ENCODE measurements at places on chromosomes 16 and 17.
A peak's percentile ranks its signal among the peaks of the same experiment; 100 is the strongest.

GRCh38 chr17:78684026-78684425 lies 98.0 kb downstream of the CYTH1 start:
- no peak for DNase-seq

GRCh38 chr17:38789185-38789584 lies 10.2 kb downstream of the PIP4K2B start:
- DNase-seq = no peak

DNA sequence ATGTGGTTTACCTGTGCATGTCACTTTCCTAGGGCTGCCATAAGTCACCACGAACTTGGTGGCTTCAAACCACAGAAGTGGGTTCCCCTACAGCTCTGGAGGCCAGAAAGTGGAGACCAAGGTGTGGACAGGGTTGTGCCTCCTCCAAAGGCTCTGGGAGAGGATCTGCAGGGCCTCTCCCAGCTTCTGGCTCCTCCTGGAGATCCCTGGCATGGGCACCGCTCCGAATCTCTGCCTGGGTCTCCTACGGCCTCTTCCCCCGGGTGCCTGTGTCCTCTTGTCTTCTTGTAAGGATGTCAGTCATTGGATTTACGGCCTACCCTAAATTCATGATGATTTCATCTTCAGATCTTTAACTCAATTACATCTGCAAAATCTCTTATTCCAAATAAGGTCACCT lies 2.5 kb upstream of the SRRM2 start:
- no peak for DNase-seq

GRCh38 chr17:72122010-72122764 lies 1.4 kb downstream of the SOX9 start:
- DNase-seq = no peak

- DNase-seq = peak; percentile 34
Measured at GRCh38 chr16:67170168-67170948, at the start of gene NOL3. NOL3 (plus strand) TSS chr16:67170538.

- DNase-seq = no peak
Measured at GRCh38 chr16:50745940-50746339, 4.1 kb downstream of the CYLD start.

GRCh38 chr16:85601272-85601639 lies 11.9 kb upstream of the GSE1 start:
- DNase-seq = no peak

DNA sequence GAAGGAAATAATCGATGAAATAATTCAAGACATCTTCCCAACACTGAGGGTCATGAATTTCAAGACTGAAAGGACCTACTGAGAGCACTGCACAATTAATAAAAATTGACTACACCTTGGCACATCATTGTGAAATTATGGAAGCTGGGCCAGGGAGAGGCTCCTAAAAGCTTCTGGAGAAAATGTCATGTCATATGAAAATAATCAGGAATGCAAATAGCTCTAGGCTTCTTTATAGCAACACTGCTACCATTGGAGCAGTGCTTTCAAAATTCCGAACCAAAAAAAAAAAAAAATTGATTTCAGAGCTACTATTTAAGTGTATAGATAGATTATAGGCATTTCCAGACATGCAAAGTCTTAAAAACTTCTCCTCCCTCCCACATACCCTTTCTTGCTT lies 6.4 kb upstream of the ALOX15B start:
- DNase-seq = no peak

DNA sequence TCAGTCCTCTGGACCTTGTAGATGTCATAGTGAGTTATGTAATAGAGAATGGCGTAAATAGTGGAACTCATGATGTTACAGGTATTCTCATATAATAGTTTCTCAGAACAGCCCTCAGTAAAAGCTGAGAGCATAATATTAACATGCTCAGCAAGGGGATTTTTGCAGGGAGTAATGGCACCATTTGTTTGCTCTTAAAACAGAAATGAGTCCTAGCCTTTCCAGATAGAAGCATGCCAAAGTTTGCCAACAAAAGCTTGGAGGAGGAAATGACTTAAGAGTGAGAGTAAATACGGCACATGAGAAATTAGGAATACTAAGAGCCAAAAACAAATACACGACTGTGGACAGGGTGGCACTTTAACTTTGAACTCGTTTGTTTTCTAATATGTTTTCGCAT lies 198.4 kb downstream of the ANKFN1 start:
- DNase-seq = no peak

DNA sequence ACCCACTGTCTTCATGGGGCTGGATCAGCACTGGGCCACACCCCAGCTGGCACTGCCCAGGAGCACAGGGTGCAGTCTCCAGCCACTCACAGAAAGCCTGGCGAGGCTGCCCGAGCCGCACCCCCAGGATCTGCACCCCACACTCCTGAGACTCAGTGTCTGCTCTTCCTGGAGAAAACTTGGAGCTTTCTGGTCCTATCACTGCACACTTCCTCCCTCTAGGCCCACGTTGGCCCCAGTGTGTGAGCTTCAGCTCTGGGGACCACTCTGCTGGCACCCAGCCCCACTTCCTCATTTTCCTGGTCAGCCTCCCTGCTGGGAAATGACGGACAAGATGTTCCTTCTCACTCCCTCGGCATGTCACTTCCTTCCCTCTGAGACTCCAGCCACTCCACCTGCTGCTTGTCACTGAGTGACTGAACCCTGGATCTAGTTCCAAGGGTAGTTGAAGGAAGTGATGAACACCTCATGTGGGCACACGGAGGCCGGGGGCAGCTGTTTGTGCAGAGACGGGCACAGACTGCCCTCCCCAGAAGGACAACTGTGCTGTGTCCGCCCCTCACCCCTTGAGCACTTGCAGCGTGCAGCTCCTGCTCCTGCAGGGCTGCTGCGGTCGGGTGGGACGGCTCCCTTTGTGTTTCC lies 29.0 kb downstream of the ZC3H18 start:
- DNase-seq = no peak

GRCh38 chr16:64362193-64362592 lies 759.7 kb downstream of the CDH11 start:
- DNase-seq = no peak

DNA sequence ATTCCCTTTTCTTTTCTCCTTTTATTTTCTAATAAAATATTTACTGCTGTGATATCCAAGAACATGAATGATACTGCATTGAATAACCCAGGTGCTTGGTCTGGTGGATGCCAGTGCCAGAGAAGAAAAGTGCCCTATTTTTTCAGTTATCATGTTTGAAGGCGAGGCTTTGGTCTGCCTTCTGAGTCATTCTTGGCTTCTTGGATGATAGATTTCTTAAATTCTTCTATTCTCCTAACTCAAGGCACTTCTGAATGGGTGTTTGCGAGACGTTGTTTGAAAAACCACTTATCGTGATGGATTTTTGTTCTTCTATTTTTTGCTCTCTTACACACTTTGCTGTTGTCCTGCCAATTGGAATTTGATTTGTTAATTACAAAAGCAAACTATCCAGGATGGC lies 66.7 kb downstream of the FTO start:
- no peak for DNase-seq

- DNase-seq = peak; percentile 44
Measured at GRCh38 chr16:67782567-67783352, 23.6 kb downstream of the RANBP10 start.

DNA sequence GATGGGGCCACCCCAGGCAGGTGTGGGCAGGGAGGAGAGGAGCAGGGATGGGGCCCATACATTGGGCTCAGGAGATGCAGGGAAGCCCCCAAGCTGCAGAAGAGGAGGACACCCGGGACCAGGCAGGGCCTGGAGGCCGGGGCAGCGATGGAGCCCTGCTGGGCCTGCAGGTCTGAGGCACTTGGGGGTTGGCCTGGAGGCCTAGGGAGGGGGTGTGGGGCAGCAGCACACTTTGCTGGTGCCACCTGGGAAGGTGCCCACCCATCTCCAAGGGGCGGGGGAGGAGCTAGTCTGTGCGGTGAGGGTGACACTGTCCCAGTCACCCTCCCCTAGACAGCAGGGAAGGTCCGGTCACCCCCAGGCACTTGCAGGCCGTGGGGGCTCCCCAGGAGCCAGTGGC lies 6.4 kb upstream of the CCDC57 start:
- no peak for DNase-seq

- DNase-seq = no peak
Measured at GRCh38 chr17:61419496-61420046, 19.9 kb downstream of the TBX2 start.

- no peak for DNase-seq
Measured at GRCh38 chr16:16146380-16147315, 76.6 kb downstream of the ABCC6 start.

- DNase-seq = no peak
Measured at GRCh38 chr17:75850928-75851692, 4.0 kb downstream of the WBP2 start.

DNA sequence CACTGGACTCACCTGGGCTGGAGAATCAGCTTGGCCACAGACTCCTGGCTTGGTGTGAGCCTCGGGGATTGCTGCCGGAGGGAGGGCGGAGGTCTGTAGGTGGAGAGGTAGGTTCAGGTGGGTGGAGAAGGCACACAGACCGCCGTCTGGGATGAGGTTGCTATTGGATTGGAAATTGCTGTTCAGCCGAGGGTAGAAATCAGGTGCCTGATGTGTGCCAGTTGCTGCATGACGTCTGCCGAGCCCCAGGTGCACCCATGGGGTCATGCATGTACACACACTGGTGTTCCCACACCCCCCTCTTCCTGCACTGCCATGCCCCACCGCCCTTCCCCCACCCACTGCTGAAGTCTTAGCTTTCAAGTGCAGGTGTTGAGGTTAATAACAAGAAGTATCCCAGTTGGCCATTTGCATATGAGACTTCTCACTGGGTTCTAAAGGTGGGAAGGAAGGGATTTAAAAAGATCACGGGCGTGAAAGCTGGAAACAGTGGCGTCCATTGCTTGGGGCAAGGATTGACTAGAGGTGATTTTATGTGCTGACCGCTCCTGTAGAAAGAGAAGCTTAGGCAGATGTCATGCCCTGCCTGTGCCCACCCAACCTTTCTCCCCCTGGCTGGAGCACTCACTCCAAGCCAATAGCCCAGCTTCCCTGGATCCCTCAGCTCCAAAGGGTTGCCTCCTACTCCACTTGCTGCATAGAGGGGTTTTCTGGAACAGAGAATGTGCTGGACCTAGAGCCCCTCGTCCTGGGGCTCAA lies 193.6 kb downstream of the CCDC182 start:
- DNase-seq = no peak

DNA sequence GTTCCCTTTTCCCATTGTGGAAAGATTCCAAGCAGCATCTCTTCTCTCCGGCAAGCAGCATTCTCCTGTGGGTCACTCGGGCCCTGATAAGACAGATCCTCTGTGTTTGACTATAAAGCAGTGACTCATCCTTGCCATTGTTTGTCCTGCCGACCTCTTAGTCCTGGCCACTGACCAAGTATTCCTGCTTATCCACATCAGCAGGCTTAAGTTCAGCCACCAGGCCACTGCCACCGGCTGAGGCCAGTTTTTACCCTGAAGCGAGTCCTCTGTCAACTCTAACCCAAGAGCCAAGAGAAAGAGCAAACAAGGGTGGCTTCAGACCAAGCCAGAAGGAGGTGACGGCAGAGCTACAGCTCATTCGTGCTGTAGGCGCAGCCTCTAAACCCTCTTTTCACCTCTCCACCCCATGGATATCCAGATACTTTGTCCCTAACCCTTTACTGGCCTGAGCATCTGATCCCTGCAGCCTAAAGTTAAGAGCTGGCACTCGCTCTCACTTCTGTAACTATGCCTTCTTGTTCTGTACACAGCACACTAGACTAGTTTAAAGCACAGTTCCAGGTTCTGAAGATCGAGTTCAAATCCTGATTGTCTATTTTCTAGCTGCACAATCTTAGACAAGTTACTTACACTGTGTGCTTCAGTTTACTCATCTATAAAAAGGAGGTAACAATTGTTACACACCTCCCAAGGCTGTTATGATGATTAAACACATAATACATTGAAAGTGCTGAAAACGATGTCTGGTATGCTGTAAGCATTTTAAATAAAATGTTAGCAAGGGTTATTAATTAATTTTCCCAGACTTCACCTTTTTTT lies 31.0 kb downstream of the SOX9 start:
- DNase-seq = no peak

DNA sequence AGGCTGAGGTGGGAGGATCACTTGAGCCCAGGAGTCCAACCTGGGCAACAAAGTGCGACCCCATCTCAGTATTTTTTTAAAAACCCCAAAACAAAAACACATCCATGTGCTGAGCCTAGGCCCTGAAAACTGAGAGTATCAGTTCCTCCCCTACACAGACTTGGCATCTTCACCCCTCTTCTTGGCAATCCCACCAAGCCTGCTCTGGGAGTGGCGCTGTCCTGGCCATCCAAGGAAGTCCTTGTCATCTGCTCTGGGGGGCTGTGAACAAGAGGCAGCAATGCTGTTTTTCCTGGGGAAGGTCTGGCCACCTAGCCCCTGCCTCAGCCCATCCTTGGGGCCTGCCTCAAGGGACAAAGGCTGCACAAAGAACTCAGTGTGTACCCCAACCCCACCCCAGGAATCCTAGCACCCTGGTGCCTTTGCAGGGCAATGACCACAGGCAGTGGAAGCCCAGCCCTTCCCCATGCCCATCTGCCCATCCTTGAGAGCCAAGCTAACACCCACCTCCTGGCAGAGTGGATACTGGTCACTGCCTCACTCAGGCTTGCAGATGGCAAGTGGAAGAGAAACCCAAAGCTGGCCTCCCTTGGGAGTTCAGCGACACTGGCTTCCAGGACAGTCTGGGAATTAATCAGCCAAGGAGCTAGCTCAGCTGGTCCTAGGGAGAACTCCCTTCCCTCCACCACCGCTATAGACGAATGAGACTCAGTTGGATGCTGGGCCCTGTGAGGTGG lies 14.8 kb upstream of the GFOD2 start:
- DNase-seq = no peak

GRCh38 chr16:75197522-75198134 lies 9.3 kb downstream of the CTRB2 start:
- DNase-seq = no peak

GRCh38 chr17:2406271-2406902 lies 5.5 kb upstream of the MNT start:
- no peak for DNase-seq

GRCh38 chr16:471353-472198 lies 46.1 kb downstream of the RAB11FIP3 start:
- no peak for DNase-seq

- no peak for DNase-seq
Measured at GRCh38 chr17:59607061-59607460, 12.6 kb upstream of the CLTC start.

- DNase-seq = no peak
Measured at GRCh38 chr17:39926135-39926587, 1.2 kb downstream of the ORMDL3 start.

GRCh38 chr16:15993946-15994665 lies 44.7 kb downstream of the ABCC1 start:
- DNase-seq = no peak

- DNase-seq = no peak
Measured at GRCh38 chr16:11151885-11152629, 103.9 kb downstream of the SOCS1 start.

- no peak for DNase-seq
Measured at GRCh38 chr16:57092786-57093411, 516 bp downstream of the CPNE2 start.

- DNase-seq = no peak
Measured at GRCh38 chr16:88971371-88972097, 5.5 kb downstream of the CBFA2T3 start.

DNA sequence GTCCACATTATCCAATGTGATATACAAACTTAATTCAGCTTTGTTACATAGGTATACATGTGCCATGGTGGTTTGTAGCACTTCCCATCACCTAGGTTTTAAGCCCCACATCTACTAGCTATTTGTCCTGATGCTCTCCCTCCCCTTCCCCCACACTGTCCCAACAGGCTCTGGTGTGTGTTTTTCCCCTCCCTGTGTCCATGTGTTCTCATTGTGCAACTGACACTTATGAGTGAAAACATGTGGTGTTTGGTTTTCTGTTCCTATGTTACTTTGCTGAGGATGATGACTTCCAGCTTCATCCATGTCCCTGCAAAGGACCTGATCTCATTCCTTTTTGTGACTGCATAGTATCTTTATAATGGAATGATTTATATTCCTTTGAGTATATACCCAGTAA lies 196.7 kb downstream of the CDH11 start:
- DNase-seq = no peak

- DNase-seq = peak; percentile 57
Measured at GRCh38 chr17:4604111-4604644, 19.8 kb downstream of the SMTNL2 start.

Measured in NCI-H187 (cell line).